Kidney (tissue), 22 donors: ENCODE measurements at places on chromosomes 4 and X. TPM values are rescaled to one million over a fixed set of nuclear protein-coding genes. Genes with fewer than 3 reads are reported as not detected.

Gene CA5B
- total RNA-seq = 18.2 TPM

DNA sequence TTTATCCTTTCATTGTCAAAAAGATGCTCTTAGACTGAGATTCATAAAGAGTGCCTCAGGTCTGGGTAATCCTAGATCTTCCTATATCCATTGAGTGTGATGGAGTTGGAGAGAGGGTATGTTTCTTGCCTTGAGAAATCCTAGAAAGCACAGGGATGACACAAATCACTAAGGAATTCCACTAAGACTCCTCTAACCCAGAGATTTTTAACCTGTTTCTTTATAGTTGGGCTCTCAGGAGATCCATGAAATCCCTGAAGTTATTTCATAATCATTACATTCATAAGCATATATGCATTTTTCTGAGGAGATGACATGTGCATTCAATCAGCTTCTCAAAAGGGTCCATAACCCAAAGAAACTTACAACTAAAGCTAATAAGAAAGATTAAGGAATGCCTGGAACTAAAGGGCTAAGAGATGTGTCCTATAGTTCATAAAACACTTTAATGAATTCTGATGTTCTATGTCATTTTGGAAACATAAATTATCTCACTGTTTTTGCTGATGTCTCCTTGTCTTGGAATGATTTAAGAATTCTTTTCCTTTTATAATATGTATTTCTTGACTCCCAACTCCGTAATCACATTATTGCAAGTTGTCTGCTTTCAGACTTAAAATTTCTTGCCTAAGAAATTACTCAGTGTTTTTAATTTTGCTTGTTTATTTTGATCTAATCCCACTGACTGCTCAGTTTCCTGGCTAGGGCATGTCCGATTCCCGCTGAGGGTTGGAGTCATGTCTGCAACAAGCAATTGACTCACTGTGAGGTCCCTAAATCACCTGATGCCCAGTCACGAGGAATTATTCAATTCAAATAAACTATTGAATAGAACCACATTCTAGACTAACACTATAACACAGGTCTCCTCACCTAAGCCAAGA lies 2.8 kb upstream of the AMTN start:
- DNase-seq = no peak

DNA sequence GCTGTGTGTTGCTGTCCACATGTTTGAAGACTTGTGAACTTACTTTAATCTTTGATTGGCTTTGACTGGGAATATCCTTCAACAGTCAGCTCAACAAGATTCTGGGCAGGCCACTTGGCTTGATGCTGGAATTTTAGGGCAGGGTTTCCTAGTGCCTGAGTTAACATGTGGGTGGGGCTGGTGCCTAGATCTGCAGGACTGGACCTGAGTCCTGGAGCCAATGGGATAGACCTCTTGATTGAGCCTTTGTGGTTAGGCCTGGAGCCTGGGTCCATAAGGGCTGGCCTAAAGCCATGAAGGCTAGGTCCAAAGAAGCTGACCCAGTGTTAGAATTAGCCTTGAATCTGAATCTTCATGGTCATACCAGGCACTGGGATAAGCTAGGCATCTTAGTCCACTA lies 757.1 kb upstream of the ADGRL3 start:
- DNase-seq = no peak

DNA sequence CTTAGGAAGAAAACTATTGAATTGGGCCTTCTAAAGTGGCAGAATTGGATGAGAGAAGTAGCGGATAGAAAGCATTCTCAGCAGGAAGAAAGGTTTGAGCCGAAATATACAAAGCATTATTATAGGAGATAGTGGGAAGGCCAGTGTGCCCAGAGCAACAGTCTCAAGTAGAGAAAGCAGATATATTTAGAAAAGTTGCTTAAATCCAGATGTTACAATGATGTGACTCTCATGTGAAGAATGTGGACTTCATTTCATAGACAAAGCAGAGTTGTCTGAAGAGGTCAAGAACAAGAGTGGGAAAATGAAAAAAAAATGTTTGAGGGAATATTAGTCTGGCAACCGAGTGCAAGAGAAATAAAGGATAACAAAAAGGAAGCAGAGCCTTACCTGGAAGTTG lies 66.9 kb downstream of the SYNPO2 start:
- no peak for DNase-seq

Gene TSPAN7
- 44.9 TPM for total RNA-seq

- no peak for DNase-seq
Measured at GRCh38 chr4:1647432-1647831, 36.7 kb downstream of the FAM53A start.

DNA sequence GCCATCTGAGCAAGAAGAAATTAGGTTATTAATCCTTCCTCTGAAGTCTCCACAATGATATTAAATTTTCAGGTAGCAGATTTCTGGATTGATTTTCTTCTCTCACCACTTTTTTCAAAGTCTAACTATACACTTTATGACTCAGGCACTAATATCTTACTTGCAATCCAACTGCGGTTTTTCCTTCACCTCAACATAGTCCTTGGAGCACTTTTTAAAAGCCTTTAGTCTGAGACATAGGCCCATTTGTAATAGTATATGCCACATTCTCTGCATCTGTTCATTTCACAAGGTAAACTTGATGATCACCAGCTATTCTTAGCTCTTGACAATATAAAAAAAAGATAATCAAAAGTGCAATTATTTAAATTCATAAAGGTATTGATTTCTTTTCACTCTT lies 55.9 kb upstream of the EDNRA start:
- no peak for DNase-seq

GRCh38 chr4:83317671-83318070 lies 17.0 kb downstream of the HPSE start:
- no peak for DNase-seq

- DNase-seq = no peak
Measured at GRCh38 chr4:173212379-173212778, 43.8 kb downstream of the GALNT7 start.

DNA sequence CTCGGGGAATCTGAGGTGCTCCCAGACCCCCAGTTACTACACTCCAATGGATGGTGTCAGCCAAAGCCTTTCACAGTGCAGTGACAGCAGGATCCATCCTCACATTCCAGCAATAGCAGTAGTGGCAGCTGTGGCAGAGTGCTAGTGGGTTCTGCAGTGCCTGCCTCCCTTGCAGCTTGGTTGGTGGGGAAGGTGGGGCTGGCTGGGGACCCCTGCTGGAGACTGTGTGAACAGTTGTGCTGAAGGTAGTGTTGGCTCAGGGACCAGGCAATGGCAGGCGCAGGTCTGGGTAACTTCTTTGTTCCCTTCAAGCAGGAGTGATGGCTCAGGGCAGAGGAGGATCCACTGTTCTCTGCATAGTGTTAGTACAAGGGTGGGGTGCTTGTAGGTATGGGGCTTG lies 343.7 kb upstream of the TRAM1L1 start:
- no peak for DNase-seq

Gene VCX3B
- 0.38 TPM for total RNA-seq

GRCh38 chr4:150217192-150217591 lies 138.9 kb downstream of the DCLK2 start:
- DNase-seq = peak; percentile 71

DNA sequence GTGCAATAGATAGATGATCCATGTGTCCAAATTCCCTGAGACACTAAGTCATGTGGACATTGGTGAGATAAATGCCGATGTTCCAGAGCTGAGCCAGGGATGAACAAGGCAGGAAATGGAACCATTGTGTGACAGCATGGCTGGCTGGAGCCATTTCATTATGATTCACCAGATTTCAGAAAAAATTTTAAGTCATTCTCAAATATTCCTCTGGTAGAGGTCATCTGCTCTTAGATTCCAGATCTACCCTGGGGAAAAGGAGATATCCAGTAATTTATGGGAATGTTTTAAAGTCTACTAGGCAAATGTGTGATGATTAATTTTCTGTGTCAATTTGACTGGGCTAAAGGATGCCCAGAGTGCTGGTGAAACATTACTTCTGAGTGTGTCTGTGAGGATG lies 287.3 kb downstream of the STK32B start:
- DNase-seq = no peak

Gene F8A2
- total RNA-seq = not detected

GRCh38 chr4:179110816-179111215 lies 1668.6 kb upstream of the AGA start:
- DNase-seq = no peak

Gene FGF5
- 0.13 TPM for total RNA-seq
